Daoy (cell line): ENCODE measurements at places on chromosomes 7 and 10. TPM values are rescaled to one million over a fixed set of nuclear protein-coding genes. Genes with fewer than 3 reads are reported as not detected.

The GIMAP6 gene
- 1.8 and 1.9 TPM in 2 replicates for total RNA-seq

The PRKG1 gene
- total RNA-seq: 1.5 TPM in 2 replicates

The MYO3A gene
- total RNA-seq: 1.7 and 3.9 TPM in 2 replicates

The CCSER2 gene
- total RNA-seq: 10.4 and 11.5 TPM in 2 replicates

- DNase-seq: no peak
These were observed 95.0 kb downstream of the TAF3 start for GRCh38 chr10:7913126-7913872.

DNA sequence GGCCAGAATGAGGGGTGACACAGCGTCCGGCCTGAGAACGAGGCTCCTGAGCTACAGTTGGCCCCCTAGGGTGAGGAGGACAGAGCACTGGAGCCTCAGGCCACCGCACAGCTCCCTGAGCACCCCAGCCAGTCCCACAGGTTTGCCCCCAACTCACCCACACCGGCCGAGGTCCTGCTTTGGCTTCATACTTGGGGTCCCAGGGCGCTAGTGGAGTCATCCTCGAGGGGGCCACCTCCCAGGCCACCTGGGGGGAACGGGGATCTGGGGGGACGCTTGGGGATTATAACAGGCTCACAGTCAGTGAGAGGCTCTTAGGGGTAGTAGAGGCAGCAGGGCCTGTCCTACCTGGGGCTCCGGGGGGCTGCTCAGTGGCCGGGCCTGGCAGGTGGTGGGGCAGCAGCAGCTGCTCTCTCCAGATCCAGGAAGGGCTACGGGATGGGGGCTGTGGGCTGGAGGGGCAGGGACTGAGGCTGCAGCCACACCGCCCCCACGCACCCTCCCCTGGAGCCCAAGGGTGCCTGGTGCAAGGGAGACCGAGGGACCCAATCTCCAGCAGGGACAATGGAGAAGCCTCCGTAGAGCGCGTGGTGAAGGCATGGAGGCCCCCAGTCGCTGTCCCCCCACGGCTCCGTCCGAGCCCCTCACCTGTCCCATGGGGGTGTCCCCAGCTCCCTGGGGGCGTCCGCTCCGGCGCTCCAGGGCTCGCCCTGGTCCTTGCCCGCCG is 588 bp downstream of the SAP25 start:
- no peak for DNase-seq

GRCh38 chr7:139950881-139951525 is 111.7 kb downstream of the PARP12 start:
- DNase-seq: no peak

GRCh38 chr7:137798073-137798763 is 48.6 kb downstream of the DGKI start:
- no peak for DNase-seq

DNA sequence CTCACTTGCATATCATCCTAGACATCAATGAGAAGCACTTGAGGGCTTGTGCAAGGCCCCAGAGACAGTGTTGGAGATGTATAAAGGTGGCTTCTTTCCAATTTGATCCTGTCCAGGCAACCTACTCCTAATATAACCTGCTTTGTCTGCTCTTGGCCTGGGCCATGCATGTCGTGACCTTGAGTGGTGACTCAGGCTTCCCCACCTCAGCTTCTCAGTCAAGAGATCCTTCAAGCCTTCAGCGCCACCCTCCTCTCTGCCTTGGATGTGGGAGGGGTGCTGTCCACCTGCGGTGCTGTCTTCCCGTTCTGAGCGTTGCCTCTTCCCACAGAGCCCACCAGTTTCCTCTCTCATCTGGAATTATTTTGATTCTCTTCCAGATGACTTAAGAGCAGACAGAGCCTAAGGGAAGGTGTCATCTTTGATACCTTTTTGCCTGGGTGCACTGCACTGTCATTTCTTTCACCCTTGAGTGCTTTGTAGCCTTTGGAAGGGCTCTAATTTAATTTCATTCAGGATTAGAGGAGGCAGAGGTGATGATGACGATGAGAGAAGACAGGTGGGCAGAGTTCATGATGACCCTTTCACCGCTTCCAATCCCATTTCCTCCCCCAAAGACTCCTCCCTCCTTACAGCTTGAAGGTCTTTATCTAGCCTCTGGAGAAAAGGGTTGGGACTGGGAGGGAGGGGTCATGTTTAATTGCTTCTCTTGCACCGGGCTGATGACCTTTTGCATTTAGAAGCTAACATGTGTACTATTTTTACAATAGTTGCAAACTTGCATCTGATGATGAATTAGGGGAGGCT is 6.9 kb downstream of the LSMEM1 start:
- no peak for DNase-seq
